ENCODE measurements at places on chromosomes 6 and 20.

- ATAC-seq, result no peak
Observed at GRCh38 chr20:59082077-59082740, 39.6 kb upstream of the PRELID3B start.

GRCh38 chr6:1558388-1558787 lies 51.3 kb upstream of the FOXC1 start:
- ATAC-seq, result no peak

DNA sequence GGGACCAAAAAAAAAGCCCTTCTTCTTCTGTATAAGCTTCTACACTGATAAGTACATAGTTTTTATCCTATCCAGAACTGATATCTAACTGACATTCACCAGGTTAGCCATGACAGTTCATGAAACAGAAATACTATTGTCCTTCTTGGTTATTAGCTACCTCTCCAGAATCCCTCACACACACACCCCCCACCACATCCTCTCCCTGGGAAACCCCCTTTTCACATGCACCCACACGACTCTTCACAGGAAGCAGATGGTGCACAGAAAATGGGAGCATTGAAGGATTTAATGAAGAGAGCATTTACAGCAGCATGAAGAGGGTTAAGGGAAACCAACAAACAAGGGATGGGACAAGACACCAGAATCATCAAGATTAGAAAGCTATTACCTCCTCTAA lies 88.9 kb downstream of the FHL5 start:
- ATAC-seq, result no peak

- ATAC-seq, result no peak
Observed at GRCh38 chr20:21936720-21937380, 231.4 kb downstream of the PAX1 start.

GRCh38 chr6:139099984-139100383 lies 34.9 kb upstream of the HECA start:
- no peak for ATAC-seq

- ATAC-seq, result no peak
Observed at GRCh38 chr6:35321091-35321490, 21.3 kb upstream of the PPARD start.

DNA sequence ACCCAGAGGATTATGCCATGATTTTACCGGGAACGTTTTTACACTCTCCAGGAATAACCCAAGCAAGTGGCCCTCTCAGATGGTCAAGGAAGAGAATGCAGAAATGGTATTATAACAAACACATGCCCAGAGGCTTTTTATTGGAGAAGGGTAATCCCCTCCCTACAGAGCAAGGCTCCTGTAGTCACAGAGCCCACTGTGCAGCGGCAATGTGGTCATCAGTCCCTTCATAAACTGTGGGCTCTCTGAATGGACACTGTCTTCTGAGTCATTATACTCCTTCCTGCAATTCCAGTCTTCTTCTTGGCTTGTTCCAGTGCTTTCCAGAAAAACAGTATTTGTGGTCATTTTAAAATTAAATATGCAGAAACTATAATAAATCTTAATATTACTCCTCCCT lies 74.7 kb downstream of the LAMA4 start:
- ATAC-seq, result no peak

DNA sequence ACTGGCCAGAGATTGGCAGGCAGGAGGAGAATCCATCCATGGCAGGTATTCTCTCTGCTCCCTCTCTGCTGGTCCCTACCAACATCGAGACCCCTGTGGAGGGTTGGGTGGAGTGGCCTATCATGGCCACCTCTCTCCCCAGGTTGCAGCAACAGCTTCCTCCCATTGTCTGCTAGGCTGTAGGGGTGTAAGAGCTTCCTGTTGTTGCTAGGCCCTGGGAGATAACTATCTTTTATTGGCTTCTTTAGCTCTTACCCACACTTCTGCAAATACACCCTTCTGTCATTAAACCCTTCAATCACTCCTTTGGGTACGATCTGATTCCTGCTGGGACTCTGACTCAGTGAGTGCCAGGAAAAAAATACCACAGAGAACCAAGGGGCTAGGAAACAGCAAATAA lies 66.6 kb upstream of the FAM184A start:
- no peak for ATAC-seq

DNA sequence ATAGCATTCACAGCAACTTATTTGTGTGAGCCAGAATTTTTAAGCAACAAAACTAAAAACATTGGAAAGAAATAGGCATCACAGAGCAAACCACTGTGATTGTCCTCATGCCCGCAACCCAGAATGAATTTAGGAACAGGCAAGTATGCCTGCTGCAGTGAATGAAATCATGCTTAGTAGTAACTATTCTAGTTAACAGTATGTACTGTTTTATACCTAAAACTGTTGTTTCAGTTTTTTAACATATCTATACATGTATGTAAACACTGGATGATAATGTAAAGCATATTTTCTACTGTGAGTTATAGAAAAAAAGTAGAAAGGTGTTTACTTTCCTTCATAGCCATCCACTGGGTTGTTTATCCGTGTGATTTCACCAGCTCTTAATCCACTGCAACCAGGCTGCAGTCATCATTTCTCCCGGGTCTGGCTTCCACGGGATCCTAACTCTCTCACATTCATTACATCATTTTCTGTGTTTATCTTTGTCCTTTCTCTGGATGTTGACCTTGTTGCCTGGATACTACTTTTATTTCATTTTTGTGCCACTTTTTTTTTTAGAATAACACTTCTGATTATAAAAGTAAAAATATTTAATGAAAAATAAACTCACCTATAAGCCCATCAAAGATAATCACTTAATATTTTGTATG lies 3.6 kb upstream of the ARFGEF3 start:
- ATAC-seq, result peak; percentile 23

- ATAC-seq, result no peak
Observed at GRCh38 chr6:107064579-107065065, 36.6 kb downstream of the MTRES1 start.

- no peak for ATAC-seq
Observed at GRCh38 chr6:68108233-68108835, 526.7 kb upstream of the ADGRB3 start.

- ATAC-seq, result no peak
Observed at GRCh38 chr20:60888771-60889170, 363.3 kb upstream of the CDH4 start.

DNA sequence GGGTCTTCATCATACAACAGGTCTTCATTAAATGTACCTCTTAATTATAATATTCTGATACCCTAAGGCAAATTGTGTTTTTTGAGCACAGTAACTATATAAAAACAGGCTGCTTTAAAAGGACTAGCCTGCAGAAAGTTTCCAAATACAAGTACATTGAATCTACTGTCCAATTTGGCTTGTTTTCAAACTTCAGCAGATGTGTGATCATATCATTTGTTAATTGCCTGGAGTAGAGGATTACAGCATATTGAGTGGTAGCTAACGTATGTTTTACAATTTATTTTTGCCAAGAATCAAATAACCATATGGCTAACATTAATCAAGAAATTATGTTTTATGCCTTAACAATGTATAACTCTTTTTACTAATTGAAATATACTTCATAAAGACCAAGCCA lies 12.6 kb downstream of the TINAG start:
- ATAC-seq, result no peak

DNA sequence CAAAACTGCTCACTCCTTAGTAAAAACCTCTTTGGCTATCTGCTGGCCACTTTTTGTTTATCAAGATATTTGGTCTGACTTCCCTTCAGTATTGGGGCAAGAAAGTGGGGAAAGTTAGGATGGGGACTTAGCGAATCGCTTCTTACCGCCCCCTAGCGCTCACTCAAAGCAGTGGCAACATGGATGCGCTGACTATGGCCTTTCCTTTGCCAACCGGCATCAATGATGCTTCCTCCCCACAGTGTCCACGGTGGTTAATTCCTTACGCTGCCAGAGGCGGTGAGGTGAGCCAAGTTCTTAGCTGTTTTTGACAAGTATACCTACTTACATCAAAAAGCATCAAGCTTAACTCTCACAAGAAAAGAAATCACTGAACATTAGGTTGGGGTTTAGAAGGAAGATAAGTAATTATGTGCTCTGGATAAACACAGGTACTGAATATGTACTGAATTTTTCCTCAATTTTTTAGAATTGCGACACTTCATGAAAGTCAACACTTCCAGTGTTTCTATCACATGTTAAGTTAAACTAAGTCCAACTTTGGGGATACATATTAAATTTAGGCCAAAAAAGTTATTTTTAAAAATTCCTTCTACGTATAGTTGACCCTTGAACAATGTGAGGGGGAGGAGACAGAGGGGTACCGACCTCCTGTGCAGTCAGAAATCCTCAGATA lies 86.7 kb downstream of the GMDS start:
- no peak for ATAC-seq

GRCh38 chr6:147648916-147649315 lies 140.4 kb downstream of the SAMD5 start:
- ATAC-seq, result no peak

DNA sequence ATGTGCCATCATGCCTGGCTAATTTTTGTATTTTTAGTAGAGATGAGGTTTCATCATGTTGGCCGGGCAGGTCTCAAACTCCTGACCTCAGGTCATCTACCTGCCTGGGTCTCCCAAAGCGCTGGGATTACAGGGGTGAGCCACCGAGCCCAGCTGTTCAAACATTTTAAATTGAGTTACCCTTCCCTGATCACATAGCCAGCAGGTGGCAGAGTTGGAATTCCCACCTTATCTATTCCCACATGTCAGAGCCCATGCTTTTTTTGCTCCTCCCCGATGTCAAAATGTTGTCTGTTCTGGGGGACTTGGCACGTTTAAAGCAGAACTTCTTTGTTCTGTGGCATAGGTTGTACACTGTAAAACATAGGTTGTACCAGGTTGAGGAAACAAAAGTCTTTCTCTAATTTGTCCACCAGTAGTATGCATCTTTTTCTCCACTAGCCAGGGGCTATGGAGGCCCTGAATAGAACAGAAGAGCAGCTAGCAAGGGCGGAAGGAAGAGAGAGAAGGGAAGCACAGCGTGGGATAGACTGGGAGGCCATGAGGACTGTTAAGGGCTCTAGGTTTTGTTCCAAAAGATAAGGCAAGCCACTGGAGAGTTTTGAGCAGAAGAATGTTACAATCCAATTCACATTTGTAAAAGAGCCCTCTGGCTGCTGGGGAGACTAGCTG lies 7.3 kb upstream of the LBP start:
- no peak for ATAC-seq

DNA sequence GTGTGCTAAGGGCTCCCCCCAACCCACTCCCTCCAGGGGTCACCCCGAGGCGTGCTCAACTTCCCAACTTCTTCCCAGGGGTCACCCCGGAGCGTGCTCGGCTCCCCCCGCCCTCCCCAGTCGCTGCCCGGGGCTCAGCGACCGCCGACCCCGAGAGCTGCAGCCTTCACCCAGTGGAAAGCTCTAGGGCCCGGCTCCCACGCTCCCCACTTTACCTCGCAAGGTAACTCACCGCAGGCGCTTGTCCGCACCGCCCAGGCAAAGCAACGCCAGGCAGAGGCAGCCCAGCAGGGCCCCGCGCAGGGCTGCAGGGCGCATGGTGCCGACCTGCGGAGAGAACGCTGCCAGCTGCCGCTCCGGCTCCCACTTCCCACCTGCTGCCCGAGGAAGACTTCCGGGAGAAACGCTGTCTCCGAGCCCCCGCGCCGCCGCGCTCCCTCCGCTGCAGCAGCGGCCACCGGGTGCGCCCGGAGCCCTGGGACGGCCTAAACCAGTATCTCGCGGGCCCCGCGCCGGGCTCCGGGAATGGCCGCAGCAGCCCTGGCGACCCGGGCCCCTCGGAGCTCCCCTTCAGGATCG lies 396 bp downstream of the RNASET2 start:
- ATAC-seq, result peak; percentile 55

- ATAC-seq, result peak; percentile 7
Observed at GRCh38 chr6:41940759-41941279, 789 bp downstream of the CCND3 start.
